ENCODE measurements at places on chromosomes 12 and 14.

GRCh38 chr14:105536691-105537579 is 10.6 kb downstream of the TMEM121 start:
- no peak for DNase-seq

- no peak for DNase-seq
These were observed 298.6 kb upstream of the PPFIA2 start for GRCh38 chr12:82057770-82058169.

DNA sequence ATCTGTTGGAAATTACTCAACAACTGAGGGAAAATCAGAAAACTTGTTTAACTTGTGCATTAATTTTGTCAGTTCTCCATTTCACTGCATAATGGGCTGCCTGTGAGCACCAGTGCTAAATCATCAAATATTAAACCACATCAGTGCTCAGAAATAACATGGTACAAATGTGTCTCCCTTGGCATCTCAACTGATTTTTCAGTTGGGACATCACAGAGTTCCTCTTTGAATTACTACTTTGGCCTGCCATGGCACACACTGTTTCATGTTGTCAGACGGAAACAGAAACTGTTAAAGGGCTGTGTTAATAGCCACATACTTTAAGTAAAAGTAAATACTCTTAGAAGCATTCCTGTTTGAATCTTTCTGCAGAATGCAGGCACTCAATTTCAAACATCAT is 42.1 kb upstream of the STRN3 start:
- no peak for DNase-seq

DNA sequence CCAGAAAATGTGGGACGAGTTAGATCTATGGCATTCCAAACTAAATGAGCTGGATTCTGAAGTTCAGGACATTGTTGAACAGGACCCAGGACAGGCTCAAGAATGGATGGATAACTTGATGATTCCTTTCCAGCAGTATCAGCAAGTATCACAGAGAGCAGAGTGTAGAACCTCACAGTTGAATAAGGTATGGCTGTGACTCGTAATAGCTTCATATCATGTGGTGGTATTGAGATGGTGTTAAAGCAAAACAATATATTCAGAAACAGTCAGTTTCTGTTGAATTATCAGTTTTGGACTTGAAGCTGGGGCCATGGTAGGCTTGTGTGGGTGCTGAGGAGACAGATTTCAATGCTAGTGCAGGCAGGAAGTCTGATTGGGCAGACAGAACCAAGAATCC is 213.7 kb downstream of the ESR2 start:
- no peak for DNase-seq

DNA sequence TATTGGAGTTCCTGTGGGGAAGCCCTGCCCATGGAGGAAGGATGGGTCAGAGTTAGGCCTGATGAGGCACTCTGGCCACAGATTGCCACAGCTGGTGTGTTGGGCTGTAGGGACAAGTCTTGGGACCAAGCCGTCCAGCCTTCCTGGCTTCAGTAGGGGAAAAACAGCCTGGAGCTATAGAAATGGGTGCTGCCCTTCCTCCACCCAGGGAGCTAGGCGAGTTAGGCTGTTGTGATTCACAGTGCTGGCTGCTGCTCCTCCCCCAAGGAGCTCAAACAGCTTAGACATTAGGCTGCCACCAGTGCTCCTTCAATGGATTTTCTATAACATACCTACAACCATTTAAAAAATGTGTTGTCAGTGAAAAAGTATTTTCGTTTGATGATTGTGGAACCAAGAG is 274.3 kb downstream of the RPL10L start:
- no peak for DNase-seq

DNA sequence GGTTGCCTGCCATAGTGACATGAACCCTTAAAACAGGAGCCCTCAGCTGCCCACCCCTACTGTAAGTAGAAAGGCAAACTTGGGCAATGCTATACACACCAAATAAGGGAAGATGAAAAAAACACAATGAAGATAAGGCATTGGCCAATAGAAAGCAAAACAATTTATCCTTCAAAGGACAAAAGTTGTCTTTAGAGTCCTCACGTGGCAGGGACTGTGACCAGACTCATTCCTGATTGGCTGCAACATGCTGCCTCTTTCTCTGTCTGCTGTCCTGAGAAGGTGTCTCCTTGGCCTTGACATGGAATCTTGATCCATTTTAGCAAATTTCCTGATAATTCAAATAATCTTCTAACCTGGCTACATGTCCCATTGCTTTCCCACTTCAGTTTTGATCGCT is 131.9 kb downstream of the GPR135 start:
- DNase-seq: no peak

- no peak for DNase-seq
These were observed 91.2 kb downstream of the CEP128 start for GRCh38 chr14:80850197-80850814.

DNA sequence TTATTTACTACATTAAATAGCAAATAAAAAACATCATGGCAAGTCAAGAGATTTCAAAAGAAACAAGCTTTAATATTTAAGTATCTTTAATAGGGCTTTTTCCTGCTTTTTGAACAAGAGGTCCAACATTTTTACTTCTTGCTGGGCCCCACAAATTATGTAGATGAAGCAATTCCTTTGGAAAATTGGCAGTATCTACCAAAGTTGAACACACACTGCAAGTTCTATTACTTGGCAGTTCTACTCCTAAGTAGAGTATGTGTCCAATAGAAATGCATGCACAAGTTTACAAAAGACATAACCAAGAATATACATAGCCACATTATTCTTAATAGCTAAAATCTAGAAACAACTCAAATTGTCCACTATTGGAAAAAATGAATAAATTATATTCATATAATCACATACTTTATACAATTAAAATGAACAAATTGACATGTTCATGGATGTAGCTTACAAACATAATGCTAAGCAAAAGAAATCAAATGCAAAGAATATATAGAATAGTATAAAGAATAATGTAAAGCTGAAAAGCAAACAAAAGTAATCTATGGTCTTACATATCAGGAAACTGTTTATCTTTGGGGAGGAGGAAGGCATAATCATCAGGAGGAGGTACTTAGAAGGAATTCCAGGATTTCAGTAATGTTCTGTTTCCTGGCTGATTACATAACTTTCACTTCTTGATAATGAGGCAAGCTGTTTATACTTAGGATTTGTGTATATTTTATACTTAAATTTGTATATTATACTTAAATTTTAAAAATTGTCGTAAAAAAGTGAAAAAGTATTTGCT is 6.5 kb upstream of the TMBIM4 start:
- DNase-seq: no peak

DNA sequence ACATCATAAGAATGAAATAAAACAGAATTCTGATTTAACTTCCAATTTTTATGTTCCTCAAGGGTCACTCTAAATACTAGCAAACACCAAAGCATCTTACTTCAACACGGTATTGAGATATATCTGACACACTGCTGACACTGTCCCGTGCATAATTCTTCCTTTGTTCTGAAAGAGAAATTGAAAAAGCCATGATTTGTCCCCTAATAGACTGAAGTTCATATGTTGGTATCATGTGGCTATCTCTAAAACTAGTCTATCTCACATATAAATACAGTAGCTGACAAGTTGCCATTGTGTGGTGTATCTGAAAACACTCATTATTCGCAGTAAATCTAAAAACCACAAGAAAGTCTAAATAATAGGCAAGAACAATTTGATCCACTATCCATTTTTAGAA is 118.4 kb downstream of the EPS8 start:
- no peak for DNase-seq

- no peak for DNase-seq
These were observed 61.8 kb downstream of the FBXO33 start for GRCh38 chr14:39370415-39370814.

GRCh38 chr12:122691566-122691965 is 11.6 kb downstream of the HCAR2 start:
- DNase-seq: no peak

GRCh38 chr12:46212108-46212982 is 56.5 kb downstream of the SLC38A1 start:
- DNase-seq: no peak

DNA sequence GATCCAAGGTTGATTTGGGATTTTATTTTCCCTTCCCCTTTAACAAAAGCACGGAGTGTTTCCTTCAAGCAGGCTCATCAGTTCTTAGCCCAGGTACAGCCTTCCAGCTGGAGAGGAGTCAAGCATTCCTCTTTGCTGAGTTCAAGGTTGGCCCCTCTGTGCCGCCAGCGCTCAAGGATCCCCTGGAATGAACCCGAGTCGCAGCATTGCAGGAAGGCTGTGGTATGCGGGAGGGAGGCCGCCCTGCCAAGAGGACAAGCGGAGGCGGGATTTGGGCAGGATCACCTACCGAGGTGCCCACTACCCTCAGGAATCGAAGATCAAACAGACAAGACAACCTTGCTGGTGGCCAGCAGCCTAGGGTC is 53.9 kb upstream of the NCOR2 start:
- no peak for DNase-seq

- DNase-seq: no peak
These were observed 103.6 kb downstream of the ADGRD1 start for GRCh38 chr12:131057211-131057721.

- no peak for DNase-seq
These were observed 10.2 kb downstream of the ARHGDIB start for GRCh38 chr12:14950982-14951746.

DNA sequence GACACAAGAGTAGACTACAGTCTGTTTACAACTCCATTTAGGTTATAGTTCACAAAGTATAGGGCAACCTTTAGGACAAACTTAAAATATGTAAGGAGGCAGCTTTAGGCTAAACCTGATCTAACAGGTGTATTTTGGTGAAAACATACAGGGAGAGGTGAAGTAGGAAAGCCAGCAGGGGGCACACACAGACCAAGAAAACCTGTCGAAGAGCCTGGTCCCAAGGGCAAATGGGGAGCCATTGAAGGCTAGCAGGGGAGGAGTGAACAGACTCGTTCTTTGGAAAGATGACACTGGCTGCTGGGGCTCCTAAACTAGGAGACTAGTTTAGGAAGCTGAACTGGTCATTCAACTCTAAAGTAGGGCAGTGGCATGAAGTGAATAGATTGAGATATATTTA is 138.8 kb upstream of the WSCD2 start:
- peak; percentile 2 for DNase-seq

DNA sequence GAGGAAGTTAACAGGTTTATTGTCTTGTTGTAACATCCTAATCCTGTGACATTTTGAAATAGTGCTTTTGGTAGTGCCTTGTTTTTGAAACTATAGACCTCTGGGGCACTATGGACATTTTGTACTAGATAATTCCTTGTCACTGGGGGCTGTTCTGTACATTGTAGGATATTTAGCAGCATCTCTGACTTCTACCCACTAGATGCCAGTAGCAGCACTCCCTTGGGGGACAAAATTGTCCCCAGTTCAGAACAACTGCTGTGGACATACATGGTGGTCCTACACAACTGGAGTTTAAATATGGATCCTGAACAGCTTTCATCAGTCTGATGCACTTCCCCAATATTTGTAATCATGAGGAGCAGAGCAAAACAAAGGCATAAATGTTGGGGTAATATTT is 264.7 kb downstream of the RAD51B start:
- no peak for DNase-seq

GRCh38 chr12:89140602-89141238 is 211.6 kb downstream of the DUSP6 start:
- DNase-seq: no peak

DNA sequence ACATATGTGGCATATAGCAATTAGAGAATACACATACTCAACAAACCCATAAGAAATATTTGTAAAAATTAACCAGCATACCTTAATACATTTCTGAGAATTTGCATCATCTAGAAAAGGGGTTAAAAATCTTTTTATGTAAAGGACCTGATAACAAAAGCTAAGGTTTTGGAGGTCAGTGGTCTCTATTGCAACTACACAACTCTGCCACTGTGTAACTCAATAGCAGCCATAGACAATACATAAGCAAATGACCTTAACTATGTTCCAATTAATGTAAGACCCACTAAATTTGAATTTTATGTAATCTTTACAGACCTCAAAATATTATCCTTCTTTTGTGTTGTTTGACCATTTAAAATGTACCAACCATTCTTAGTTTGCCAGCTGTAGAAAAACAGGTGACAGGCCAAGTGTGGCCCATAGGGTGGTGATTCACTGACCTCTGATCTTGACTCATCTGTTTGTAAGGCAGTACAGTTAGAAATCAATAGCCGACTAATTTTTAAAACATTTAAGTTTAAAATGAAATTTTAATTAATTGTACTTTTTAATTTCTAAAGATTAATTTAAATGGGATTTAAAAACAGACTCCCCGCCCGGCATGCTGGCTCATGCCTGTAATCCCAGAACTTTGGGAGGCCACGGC is 7.4 kb upstream of the EPS8 start:
- DNase-seq: no peak

DNA sequence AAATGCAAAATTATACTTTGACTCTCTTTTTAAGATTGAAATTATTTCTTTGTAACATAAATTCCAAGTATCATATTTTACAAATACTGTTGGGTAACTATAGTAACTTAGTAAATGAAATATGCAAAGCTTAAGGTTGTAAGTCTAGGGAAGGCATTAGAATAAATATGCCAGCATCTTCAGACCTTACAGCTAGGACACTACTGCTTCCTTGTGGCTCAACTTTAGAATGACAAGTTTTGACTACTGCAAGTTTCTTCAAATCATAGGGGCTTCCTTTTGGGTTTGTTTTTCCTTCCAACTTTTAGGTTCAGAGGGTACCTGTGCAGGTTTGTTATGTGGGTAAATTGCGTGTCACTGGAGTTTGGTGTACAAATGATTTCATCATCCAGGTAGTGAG is 17.7 kb upstream of the ANP32D start:
- no peak for DNase-seq

DNA sequence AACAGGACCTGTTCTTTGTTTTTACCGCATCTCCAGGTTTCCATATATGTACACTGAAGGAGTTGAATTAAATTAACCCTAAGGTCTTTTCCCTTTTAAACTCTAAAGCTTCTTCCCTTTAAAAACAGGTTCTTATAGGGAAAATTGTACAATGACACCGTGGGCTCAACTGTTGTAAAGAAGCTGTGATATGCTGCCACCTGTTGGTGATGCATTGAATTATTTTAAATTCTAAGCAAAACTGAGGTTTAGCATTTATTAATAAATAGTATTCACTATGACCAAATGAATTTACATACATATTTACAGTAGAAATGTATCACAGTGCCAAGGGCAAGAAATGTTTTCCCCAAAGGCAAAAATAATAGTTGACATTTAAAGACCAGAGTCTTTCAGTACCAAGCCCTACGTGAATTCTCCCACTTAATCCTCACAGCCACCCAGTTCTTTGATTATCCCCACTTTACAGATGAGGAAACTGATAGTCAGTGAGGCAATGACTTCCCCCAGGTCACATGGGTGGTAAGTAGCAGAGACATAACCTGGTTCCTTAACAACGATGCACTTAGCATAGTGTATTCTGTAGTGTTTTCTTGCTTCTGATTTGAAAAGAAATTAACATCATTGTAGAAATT is 35.7 kb upstream of the TMEM263 start:
- no peak for DNase-seq

DNA sequence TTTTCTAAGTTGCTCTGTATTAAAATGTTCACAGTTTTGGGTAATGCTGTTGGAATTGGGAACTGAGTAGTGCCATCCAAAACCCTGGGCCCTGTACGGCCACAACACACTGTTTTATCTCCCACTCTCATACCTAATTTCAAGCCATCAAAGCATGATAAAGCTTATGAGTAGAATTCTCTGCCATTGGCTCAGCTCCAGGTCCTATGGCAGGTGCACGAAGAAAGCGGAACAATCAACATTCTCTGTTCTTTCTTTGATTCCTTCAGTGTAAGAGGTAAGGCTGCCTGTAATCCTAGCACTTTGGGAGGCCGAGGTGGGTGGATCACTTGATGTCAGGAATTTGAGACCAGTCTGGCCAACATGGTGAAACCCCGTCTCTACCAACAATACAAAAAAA is 394.9 kb downstream of the CCDC91 start:
- no peak for DNase-seq

Data from hypothalamus (tissue), 51 donors.